Frontal cortex (tissue), 4 donors: ENCODE measurements at places on chromosomes 5 and 9.

DNA sequence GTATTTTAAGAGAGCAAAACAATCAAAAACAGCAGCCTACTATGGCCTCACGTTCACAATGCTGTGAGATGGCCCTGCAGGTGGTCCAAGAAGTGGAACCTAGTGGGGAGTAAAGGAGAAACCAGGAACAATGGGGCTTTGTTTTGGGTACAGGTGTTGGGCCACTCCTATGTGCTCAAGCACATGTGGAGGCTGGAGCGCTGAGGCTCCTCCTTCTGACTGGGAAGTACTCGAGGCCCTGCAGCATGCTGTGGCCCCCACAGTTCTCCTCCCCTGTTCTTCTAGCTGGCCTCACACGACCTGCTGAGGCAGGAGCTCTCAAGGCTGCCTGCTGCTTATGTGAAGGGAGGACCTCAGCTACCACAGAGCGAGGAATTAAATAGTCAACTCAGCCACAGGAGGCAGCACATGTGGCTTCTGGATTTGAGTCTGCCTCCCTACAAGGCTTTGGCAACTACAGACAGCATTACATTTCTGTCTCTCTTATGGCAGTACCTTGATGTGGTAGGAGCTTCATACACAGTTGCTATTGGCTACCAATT, 482.3 kb downstream of the SPOCK1 start:
- no peak for DNase-seq

GRCh38 chr5:17024686-17025180, 88.6 kb upstream of the MYO10 start:
- peak; percentile 20 for DNase-seq

GRCh38 chr5:116359592-116359991, 215.0 kb downstream of the SEMA6A start:
- no peak for DNase-seq

DNA sequence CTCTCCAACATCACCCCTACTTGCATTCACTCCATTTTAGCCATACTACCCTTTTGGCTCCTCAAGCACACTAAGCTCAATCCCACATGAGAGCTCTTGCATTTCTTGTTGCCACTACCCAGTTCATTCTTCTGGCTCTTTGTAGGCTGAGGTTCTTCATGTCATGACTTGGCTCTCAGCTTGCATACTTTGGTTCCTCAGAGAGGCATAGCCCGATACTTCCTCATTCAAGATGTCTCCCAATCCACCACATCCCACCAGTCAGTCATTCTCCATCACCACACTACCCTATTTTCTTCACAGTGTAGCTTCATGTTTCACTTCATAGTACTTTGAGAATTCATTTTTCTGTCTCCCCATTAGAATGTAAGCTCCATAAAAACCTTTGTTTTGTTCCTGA, 116.7 kb downstream of the NR6A1 start:
- no peak for DNase-seq

- DNase-seq = no peak
These were observed 37.5 kb downstream of the SPRY4 start for GRCh38 chr5:142287096-142287972.

GRCh38 chr9:121220996-121221663, 19.5 kb upstream of the RAB14 start:
- no peak for DNase-seq

DNA sequence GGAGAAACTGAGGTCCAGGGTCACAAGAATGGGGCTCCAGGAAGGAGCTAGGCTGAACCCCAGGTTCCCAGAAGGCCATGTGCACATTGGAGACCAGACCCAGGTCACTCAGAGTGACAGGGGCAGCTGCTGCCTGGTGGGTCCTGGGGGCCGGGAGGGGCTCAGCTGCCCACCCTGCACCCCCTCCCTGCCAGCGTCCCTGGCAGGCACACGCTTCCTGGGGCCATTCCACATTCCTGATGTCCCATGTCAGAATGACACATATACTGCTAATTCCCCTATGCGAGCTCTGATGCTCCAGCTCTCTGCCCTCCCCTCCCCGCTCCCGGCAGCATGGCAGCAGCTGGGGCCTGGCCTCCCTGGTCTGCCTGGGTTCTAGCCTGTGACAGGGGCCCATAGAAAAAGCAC, 14.0 kb downstream of the FGFR4 start:
- DNase-seq = no peak

- DNase-seq = no peak
These were observed 410.1 kb downstream of the MAT2B start for GRCh38 chr5:163915481-163915961.

DNA sequence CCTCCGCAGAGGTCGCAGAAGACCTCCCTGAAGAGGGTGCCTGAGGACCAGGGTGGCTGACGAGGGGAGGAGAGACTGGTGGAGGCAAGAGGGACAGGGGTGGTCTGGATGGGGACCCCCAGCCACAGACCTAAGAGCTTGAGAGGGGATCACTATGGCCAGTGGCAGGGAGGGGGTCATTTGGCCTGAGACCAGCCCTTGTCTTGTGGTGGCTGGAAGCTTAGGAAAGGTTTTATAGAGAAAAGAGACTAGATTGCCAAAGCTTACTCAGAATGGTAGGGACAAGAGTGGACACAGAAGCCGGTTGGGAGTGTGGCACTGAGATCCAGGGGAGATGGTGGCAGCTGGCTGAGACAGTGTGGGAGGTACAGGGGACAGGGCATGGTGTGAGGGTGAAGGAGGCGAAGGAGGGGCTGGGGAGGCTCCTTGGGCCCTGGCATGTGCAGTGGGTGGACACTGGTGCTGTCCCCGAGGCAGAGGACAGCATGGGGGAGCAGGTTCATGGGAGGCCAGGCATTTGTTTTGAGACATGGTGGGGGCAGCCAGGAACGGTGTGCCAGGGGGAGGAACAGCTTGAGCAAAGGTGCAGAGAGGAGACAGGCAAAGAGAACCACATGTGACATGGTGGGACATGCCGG, 123.0 kb downstream of the C9orf50 start:
- DNase-seq = no peak
